Left lobe of liver (tissue), 2 donors: ENCODE measurements at places on chromosomes 13 and 19. TPM values are rescaled to one million over a fixed set of nuclear protein-coding genes. Genes with fewer than 3 reads are reported as not detected.

DNA sequence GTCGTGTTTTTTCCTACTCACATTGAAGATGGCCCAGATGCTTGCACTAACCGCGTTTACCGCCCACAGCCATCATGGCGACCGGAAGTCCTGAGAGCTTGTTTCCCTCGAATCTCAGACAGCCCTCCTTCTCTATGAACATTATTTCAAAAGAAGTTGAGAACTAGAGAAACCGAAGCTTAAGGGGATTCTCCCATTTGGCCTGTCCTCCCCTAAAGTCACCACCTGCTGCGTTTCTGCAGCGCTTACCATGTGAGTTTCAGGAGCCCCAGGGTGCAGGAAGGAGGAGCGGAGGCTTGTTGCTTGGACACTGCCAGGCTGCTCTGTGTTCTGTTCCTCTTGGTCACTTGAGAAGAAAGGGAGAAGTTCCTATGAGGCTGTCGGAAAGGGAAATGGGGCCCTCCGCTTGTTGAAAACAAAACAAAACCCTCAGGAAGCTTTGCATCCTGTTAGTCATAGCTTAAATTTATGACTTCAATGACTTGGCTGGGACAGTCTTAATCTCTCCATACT lies 6.2 kb downstream of the CARD8 start:
- peak; percentile 55 for DNase-seq

GRCh38 chr13:48775804-48776203 lies 122.1 kb downstream of the CYSLTR2 start:
- DNase-seq, result no peak

DNA sequence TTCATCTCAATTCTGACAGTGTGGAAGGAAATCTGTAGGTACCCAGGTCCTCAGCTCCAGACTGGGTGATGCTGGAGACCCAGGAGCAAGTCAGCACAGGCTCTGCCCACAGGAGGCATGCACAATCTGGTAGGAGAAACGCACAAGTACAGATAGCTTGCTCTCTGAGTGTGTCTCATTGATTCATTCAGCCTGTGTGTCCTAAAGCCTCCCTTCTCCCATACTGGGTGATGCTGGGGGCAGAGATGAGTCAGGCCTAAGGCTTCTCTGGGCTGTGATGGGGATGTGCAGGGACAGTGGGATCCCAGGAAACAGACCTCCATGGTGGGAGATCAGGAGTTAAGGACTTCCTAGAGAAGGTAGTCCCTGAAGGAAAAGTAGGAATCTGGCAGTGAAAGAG lies 6.8 kb downstream of the ZNF526 start:
- DNase-seq, result no peak

Gene CBY2
- total RNA-seq, result not detected

DNA sequence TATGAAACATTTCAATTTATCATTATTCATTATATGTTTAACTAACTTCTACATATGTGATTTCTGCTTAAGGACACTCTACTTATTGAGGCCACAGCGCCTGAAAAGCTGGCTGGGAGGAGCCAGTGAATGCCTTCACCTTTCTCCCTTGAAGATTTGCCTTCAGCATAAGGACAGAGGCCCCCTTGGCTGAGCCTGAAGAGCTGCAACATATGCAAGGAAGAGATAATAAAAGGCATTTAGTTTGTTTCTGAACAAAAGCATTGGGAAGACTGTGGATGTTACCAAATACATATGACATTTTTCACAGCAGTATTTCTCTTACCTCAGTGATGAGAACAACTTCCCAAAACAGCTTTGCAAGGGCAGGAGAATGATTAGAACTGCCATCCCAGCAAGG lies 92.1 kb downstream of the ABCC4 start:
- DNase-seq, result no peak

DNA sequence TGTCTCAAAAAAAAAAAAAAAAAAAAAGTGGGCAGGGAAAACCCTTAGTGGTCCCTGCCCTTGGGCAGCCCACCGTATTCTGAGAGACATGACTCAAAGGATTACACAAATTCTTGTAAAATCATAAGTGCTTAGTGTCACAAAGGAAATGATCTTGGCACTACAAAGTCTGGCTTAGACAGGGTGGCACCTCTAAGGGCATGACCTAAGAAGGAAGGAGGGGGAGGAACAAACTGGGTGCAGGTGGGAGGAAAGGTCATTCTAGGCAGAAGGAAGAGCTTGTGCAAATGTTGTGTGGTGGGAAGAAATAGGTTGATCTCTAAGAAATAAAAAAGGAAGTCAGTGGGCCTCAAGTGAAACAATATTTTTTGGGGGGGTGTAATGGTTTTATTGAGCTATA lies 10.4 kb downstream of the PNPLA6 start:
- no peak for DNase-seq

DNA sequence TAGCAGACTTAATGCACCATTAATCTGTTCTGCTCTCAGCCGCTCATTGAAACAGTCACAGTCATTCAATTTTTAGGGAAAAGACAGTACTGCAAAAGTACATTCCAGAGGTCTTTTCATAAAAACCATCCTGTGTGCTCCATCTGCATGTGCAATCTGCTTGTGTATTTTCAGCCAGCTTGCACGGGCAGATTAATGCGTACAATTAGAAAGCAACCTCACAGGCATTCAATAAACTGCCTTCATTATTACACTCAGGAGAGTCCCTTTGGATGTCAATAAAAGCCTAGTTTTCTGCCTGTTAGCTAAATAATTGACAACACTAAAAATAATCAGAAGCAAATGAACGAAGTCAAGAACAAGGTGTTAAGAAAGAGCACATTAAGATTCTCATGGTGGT lies 41.9 kb downstream of the EPSTI1 start:
- DNase-seq, result no peak

DNA sequence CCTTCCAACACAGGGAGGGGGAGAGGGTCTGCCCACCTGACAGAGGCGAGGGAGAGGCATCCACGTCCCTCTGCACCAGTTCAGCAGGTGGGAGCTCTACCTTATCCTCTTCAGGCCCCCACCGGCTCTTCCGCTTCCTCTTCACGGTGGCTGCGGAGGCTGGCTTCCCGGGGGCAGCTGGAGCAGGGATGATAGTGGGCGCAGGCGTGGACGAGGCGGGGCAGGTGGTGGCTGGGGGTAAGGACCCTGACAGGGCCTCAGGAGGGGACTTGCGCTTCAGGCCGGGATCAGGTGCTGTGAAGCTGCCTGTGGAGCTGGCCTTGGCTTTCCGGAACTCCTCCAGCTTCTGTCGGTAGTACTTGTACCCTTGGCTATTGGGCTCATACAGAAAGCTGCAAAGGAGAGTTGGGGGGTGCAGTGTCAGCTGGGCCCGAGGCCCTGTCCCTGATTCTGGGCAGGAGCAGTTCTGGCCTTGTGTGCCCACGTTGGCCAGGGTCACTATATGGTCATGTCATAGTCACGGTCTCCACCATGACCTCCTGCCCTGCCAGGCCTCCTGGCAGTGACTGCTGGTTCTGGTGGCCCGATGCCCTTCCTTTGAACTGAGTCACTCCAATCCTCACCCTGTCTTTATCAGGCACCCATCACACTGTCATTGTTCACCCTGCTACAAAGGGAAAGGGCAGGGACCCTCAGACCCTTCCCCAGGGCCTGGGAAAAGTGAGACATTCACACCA lies 23.2 kb downstream of the SUGP1 start:
- DNase-seq, result peak; percentile 85

- no peak for DNase-seq
Observed at GRCh38 chr19:10503002-10503789, at the start of gene KEAP1. TSS of gene KEAP1 (minus strand) at chr19:10503356. CDS start at chr19:10500033, 3,323 bp downstream.

Gene FBN3
- total RNA-seq, result 0.63 TPM

DNA sequence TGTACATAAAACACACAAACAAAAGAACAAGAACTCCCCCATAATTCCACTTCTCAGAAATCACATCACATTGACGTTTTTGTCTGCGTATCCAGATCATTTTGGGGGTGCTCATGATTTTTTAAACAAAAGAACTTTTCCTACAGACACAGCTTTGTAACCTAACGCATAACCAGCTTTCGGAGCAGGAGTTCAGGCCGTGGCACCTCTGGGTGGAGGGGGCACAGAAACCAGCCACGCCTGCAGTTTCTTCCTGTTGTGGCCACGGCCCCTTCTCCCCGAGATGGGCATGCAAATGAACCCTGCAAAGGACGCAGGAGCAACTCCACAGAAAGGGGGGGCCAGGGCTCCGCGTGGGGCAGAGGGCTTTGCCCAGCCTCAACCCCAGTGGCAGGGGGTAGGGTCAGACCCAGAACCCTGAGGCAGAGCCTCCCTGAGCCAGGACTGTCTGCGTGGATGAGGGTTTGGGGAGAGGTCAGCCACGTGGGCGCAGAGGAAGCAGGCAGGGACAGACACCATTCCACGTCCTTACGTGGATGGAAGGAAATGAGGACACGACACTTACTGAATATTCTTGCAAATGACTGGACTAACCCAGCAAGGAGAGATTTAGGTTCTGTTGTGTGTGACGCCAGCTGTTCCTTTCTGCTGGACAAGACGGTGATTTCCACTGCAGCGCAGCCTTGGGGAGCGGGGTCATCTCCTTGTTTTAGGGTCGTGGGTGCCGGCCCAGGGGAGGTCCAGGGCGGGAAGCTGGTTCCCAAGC lies 64.4 kb downstream of the RASA3 start:
- no peak for DNase-seq
